Ascending aorta (tissue), 2 donors: ENCODE measurements at places on chromosomes 7 and 10. TPM values are rescaled to one million over a fixed set of nuclear protein-coding genes. Genes with fewer than 3 reads are reported as not detected.

GRCh38 chr10:2137549-2138174 lies 400.3 kb upstream of the ADARB2 start:
- no peak overlapping the region for H3K27ac ChIP-seq
- DNase-seq = no peak
- no peaks in the 10 kb centered on the region for H3K36me3 ChIP-seq
- H3K4me3 ChIP-seq = no peak overlapping the region

GRCh38 chr7:26420422-26421019 lies 128.9 kb downstream of the SNX10 start:
- no peaks in the 10 kb centered on the region for H3K27me3 ChIP-seq
- H3K27ac ChIP-seq = no peak overlapping the region
- H3K4me1 ChIP-seq = no peaks in the 10 kb centered on the region
- no peaks in the 10 kb centered on the region for H3K36me3 ChIP-seq
- no peak overlapping the region for H3K4me3 ChIP-seq

DNA sequence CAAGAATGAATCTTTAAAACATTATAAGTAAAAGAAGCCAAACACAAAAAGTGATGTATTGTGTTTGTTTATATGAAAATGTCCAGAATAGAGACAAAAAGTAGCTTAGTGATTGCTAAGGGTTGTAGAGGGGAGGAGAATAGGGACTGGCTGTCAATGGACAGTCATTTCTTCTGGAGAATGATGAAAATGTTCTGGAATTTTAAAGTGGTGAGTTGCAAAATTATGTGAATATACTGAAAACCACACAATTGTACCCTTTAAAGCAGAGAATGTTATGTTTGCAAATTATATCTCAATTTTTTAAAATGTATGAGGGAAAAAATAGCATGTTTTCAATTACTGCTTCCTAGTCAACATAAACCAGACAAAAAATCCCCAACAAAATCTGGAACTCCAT lies 174.2 kb downstream of the KMT2E start:
- no peak overlapping the region for H3K4me3 ChIP-seq
- no peak for DNase-seq
- no peaks in the 10 kb centered on the region for H3K36me3 ChIP-seq

GRCh38 chr10:57689596-57690297 lies 577.9 kb downstream of the IPMK start:
- no peak overlapping the region for H3K4me3 ChIP-seq
- H3K27me3 ChIP-seq = no peaks in the 10 kb centered on the region
- no peak for DNase-seq
- H3K4me1 ChIP-seq = peaks cover 5% of the 10 kb centered on the region

GRCh38 chr7:7563813-7564212 lies 2.9 kb upstream of the MIOS start:
- DNase-seq = no peak
- H3K4me1 ChIP-seq = peaks cover 12% of the 10 kb centered on the region
- H3K27ac ChIP-seq = no peak overlapping the region
- no peak overlapping the region for H3K4me3 ChIP-seq
- H3K27me3 ChIP-seq = no peaks in the 10 kb centered on the region

DNA sequence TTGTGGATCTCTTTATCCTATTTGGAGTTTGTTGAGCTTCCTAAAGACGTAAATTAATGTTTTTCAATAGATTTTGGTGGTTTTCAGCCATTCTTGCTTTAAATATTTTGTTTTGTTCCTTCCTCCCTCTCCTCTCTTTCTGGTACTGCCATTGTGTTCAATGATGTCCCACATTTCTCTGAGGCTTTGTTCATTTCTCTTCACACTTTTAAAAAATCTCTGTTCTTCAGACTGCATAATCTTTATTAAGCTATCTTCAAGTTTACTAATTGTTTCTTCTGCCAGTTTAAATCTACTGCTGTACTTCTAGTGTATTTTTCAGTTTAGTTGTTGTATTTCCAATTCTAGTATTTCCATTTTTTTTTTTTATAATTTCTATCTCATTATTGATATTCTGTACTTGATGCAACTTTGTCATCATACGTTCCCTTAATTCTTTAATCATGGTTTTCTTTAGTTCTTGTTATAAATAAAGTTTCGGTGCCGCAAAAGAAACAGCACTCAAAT lies 45.6 kb upstream of the FZD9 start:
- H3K27ac ChIP-seq = no peak overlapping the region
- no peaks in the 10 kb centered on the region for H3K36me3 ChIP-seq
- no peaks in the 10 kb centered on the region for H3K4me1 ChIP-seq
- H3K4me3 ChIP-seq = no peak overlapping the region
- H3K27me3 ChIP-seq = no peaks in the 10 kb centered on the region

HPS1 gene
- 42.7 TPM for total RNA-seq

DNA sequence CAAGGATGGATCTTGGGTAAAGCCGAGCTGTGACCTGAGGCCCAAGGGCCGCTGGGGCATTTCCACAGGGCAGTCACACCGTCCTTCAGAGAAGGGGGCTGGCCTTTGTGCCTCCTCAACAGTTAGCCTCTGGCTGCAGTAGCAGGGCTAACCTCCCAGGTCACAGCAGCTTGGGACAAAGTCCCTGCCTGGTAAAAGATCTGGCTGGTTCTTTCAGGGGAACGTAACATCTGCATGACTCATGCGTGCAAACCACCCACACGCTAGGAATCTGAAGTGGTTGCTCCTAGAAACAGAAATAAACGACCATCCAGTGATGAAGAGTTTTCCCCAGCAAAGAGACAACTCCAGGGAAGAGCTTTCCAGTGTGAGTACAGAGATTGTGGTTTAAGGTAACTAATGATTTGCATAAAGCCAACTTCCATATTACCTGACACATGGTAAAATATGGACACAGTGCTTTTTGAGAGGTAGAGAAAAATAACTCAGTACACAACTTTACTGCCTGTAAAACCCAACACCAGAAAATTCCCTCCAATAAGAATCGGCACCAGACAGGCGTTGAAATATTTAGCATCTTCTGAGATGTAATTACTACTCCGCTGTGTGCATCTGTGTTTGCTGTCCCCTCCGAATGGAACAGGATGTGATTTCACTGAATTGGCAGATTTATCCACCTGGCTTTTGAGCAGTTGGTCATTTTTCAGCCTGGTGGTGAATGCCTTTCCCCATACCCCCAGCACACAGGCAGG lies 84.9 kb upstream of the ADRB1 start:
- H3K36me3 ChIP-seq = no peaks in the 10 kb centered on the region
- H3K27me3 ChIP-seq = no peaks in the 10 kb centered on the region
- DNase-seq = no peak
- H3K27ac ChIP-seq = peak overlapping the region; percentile 59
